ENCODE measurements at places on chromosomes 16 and 17.
A peak's percentile ranks its signal among the peaks of the same experiment; 100 is the strongest.

GRCh38 chr17:37713028-37713431 lies 31.8 kb downstream of the HNF1B start:
- DNase-seq = no peak

- DNase-seq = no peak
Measured at GRCh38 chr17:22217135-22217534, 524.8 kb downstream of the KCNJ18 start.

- no peak for DNase-seq
Measured at GRCh38 chr16:31373235-31373634, 18.3 kb downstream of the ITGAX start.

GRCh38 chr17:58665946-58666857 lies 25.6 kb downstream of the TEX14 start:
- no peak for DNase-seq

DNA sequence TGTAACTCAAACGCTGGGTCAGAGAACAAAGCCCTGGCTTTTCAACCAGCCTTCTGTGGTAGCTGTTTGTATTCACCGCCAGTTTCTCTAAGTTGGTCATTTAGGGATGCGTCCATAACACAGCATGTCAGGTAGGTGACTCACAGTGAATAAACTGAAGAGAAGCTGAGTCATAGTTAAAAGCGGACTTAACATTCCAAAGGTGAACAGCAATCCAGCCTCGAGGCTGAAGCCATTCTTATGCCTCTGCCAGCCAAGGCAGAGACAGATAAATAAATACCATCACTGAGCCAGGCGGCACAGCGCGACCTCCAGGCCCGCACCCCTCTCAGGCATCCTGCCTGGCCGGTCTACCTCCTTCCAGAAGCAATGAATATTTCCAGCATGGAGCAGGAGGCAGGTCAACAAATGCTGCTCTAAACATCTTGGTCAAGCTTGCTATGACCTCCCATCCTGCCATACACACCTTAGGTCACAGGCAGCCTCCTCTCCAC lies 12.4 kb upstream of the CACNG4 start:
- no peak for DNase-seq

GRCh38 chr17:62336527-62336926 lies 43.8 kb upstream of the EFCAB3 start:
- no peak for DNase-seq

GRCh38 chr17:48854774-48855476 lies 24.1 kb downstream of the CALCOCO2 start:
- DNase-seq = no peak

DNA sequence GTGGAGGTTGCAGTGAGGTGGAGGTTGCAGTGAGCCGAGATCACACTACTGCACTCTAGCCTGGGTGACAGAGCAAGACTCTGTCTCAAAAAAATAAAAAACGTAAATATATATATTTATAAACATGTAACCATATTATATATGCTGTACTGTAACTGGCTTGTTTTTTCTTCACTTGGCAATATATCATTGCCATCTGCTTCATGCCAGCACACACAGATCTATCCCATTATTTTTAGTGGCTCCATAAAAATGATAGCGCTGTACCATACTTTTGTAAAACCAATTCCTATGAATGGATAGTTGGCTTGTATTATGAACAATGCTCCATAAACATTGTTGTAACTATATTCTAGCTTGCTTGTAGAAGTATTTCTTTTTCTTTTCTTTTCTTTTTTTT lies 49.5 kb downstream of the GPRC5B start:
- no peak for DNase-seq

- DNase-seq = no peak
Measured at GRCh38 chr17:35760587-35760986, at the start of gene C17orf50. Gene C17orf50, plus strand, starts transcription at chr17:35760887. Its CDS starts 55 bp downstream, at chr17:35760942.

- DNase-seq = peak; percentile 68
Measured at GRCh38 chr16:79599837-79600637, 500 bp downstream of the MAF start.

DNA sequence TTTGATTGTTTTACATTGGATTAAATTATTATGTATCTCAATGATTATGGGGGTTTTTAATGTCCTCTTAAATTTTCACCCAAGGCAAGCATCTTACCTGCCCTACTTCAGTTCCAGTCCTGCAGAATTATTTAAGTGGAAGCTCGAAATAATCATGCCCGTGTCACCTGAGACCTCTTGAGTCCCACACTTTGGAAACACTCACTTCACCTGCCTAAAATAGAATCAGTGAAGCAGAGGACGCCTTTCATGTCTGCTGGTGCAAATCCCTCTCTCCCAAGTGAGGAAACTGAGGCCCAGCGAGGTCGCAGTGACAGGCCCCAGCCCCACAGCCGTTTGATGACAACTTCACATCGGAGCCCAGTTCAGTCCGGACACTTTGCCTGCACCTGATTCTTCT lies 284.6 kb downstream of the C16orf95 start:
- DNase-seq = no peak

DNA sequence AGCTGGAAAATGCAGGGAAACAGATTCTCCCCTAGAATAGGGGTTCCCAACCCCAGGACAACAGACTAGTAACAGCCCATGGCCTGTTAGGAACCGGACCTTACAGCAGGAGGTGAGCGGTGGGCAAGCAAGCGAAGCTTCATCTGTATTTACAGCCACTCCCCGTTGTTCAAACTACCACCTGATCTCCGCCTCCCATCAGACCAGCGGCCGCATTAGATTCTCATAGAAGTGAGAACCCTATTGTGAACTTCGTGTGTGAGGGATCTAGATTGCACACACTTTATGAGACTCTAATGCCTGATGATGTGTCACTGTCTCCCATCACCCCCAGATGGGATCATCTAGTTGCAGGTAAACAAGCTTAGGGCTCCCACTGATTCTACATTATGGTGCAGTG lies 3.5 kb downstream of the CD300LB start:
- DNase-seq = no peak

DNA sequence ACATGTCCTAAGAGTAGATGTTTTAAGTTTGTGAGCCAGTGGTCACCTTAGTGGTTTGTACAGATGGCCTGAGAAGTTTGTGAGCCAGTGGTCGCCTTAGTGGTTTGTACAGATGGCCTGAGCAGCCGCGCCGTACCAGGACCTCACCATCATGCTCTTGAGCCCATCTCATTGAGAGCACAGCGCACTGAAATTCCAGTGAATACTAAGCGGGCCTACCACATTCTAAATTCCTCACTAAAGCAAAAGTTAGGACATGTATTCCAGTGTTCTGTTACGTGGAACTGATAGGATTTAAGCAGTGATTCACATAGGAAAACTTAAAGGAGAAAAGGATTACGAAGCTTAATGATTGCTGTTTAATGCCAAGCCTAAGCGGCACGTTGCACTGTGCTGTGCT lies 3.9 kb downstream of the USP10 start:
- no peak for DNase-seq

- no peak for DNase-seq
Measured at GRCh38 chr16:85762970-85763369, 12.1 kb upstream of the C16orf74 start.

GRCh38 chr17:4678448-4679026 lies 25.4 kb downstream of the PELP1 start:
- peak; percentile 77 for DNase-seq

GRCh38 chr16:57703416-57704010 lies 8.9 kb downstream of the DRC7 start:
- no peak for DNase-seq

DNA sequence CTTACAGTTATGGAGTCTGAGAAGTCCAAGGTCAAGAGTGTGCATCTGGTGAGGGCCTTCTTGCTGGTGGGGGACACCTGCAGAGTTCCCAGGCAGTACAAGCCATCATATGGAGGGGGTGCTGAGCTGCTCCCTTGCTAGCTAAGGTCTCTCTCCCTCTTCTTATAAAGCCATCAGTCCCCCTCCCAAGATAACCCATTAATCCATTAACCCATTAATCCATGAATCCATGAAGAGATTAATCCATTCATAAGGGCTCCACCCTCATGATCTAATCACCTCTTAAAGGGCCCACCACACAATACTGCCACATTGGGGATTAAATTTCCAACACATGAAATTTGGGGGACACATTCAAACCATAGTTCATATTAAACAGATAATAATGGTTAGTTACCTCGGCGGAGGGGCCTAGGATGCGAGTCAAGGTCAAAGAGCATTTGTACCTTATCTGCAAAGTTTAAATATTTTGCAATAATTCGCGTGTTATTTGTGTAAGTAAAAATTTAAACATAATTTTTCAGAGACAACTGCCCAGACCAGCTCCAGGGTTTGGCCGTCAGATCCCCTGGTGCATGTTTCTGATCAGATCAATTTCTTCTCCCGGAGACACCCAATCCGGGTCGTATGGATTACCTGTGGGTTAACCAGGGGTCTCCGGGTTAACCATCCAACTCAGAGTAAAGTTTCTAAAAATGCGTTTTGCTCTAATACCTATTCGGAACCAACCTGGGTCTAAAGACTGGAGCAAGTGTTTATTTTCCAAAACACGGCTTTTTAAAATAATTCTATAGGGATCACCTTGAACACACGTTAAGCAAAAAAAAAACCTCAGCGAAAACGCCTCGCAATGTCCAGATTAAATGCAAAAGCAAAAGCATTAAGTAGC lies 740 bp upstream of the POLR3E start:
- DNase-seq = no peak

- DNase-seq = no peak
Measured at GRCh38 chr17:20066253-20066652, 57.1 kb downstream of the SPECC1 start.

GRCh38 chr16:89037261-89038152 lies 56.1 kb upstream of the ACSF3 start:
- DNase-seq = peak; percentile 7

- DNase-seq = no peak
Measured at GRCh38 chr16:89982318-89982717, 33.8 kb downstream of the DEF8 start.

DNA sequence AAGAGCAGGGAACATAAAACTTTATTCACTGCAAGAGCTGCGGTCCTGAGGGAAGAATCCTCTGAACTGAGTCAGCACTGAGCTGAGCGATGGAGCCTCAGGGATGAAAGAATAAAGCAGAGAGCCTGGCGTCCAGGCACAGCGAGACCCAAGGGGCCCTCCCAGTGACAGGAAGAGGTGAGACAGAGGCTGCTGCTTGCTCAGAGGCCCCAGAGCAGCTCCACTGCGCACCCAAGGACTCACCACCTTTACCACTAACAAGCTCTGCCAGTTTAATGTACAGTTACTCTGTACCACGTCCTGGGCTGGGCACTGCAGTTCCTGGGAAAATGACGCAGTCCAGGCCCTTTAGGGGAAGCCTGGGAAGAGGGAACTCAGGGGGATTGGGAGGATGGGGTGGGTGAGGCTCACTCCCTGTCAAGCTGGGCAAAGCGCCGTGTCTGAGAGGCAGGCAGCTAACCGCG lies 5.6 kb downstream of the GFAP start:
- DNase-seq = no peak
